ENCODE measurements at places on chromosomes 7 and 10.

DNA sequence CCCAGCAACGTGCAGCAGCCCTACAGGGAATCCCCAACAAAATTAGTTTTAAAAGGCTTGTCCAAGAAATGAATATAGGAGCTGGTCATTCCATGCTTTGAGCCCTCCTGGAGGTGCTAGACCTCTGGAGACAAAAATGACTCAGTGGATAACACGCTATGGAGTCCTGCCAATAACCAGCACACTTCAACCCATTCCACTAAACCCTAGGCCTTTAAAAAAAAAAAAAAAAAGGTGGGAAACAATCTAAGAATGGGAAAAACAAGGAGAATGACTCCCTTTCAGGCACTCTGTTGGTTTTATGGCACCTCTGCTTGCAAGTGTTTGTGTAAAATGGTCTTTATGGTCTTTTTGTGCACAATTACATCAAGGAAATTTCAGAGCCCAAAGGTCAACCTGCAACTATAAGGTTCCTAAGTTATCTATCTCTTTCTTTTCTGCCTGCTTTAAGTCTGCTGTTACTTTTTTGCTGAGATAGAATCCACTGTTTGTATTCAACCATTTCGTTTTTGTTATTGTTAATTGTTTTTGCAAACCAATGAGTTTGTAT lies 21.3 kb downstream of the AVL9 start:
- no peak for DNase-seq

DNA sequence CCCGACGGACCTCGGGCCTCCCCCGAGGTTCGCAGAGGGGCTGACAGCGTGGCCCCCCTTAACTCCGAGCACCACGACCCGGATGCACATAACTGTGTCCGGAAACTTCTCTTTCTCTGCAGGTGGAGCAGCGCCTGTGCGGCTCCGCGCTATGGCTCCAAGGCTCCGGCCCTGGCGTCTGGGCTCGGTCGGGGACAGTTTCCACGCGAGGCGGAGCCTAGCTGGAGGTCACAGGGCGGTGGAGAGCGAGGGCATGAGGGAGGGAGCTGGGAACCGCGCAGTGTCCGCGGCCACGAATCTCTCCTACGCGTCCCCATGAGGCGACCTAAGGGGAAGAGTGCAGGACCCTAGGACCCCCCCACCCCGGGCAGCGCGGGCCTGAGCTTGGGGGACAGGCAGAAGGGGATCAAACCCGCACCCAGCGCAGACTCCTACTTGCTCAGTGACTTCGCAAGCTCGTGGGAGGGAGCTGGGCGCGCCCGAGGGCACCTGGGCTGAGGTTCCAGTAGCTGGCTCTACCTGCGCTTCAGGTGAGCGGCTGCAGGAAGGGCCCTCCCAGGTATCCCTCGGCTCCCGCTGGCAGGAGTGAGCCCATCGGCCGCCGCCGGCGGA lies 8.6 kb upstream of the MNX1 start:
- DNase-seq = no peak

DNA sequence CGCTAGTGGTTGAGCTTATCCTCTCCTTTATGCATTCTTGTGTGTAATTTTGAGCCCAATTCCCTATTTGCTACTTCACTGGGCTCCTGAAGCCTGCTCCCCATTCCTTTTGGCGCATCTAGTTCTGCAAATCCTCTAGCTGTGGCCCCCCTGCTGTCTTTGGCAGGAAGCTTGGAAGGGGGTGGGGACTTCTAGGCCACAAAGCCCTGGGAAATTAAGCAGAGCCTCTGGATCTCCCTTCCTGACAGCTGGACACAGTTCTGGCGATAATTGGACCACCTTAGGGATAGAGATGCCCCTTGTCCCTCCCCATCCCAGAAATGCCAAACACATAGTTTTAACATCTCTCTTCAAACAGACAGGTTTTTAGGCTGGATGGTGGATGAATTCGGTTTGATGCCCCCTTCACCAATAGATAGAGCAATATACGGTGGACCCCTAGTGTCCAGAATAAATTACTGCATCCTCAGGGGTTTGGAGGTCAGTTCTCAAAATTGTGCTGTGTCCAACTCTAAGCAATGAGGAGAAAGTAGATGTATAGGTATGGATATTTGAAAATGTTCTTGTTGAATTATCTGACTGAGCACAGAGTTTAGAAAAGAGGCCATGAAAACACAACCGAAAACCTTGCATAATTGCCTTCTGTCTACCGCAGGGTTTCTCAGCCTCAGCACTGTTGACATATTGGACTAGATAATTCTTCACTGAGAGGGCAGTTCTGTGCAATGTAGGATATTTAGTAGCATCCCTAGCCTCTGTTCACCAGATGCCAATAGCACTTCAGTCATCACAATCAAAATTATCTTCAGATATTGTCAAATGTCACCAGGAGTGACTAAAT lies 75.5 kb downstream of the PAPSS2 start:
- no peak for DNase-seq

- no peak for DNase-seq
Measured at GRCh38 chr10:117581961-117582360, 39.4 kb downstream of the EMX2 start.

GRCh38 chr10:12337453-12338372 lies 11.6 kb upstream of the CAMK1D start:
- no peak for DNase-seq

GRCh38 chr7:130896051-130896881 lies 162.3 kb upstream of the KLF14 start:
- no peak for DNase-seq

GRCh38 chr7:2924866-2925840 lies 81.0 kb upstream of the GNA12 start:
- no peak for DNase-seq

- DNase-seq = no peak
Measured at GRCh38 chr7:101910991-101911799, 93.8 kb downstream of the CUX1 start.

GRCh38 chr7:148571381-148571780 lies 19.2 kb upstream of the C7orf33 start:
- no peak for DNase-seq

DNA sequence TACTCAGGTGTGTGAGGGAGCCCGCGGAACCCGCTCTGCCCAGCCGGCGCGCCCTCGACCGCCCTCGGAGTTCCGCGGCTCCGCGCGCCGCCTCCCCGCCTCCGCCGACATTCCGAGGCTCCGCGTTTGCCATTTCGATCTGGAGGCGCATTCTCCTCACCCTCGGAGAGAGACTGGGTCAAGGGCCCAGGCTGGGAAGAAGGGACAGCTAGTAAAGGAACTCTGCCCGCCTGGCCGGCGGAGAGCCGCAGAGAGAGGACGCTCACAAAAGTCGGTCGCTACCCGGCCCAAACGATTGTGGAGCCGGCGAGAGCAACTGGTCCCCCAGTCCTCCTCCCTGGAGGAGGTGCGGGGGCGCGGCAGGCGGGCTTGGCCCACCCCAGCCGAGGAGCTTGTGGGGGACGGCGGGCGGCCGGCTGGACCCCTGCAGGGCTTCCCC lies 74.5 kb upstream of the LEP start:
- DNase-seq = no peak

GRCh38 chr10:110619514-110620397 lies 24.4 kb upstream of the RBM20 start:
- DNase-seq = no peak

DNA sequence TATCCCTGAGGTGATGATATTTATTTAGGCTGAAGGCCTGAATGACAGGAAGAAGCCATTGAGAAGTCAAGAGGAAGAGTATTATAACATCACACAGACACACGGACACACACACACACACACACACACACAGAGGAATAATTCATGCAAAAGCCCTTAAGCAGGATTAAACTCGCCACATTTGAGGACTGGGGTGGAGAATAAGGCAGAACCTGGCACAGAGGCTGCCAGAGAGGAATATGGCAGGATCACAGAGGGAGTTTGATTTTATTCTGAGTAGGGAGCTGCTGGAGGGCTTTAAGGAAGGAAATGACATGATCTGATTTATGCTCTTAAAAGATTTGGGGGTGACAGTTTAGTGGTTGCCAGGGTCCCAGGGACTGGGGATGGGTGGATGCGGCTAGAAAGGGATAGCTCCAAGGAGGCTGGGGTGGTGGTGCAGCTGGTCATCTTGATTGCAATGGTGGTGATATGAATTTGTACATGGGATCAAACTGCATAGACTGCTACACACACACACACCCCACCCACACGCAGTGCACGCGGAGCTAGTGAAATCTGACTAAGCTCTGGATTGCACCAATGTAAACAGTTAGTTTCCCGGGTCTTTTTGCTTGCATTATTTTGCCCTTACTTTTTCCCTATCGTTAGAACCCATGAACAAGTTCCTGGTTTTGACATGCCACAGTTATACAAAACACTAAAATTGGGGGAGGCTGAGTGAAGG lies 11.2 kb downstream of the SMURF1 start:
- DNase-seq = no peak

GRCh38 chr10:59175538-59176240 lies 754 bp upstream of the PHYHIPL start:
- no peak for DNase-seq

GRCh38 chr10:132714096-132714985 lies 71.6 kb downstream of the NKX6-2 start:
- DNase-seq = no peak

DNA sequence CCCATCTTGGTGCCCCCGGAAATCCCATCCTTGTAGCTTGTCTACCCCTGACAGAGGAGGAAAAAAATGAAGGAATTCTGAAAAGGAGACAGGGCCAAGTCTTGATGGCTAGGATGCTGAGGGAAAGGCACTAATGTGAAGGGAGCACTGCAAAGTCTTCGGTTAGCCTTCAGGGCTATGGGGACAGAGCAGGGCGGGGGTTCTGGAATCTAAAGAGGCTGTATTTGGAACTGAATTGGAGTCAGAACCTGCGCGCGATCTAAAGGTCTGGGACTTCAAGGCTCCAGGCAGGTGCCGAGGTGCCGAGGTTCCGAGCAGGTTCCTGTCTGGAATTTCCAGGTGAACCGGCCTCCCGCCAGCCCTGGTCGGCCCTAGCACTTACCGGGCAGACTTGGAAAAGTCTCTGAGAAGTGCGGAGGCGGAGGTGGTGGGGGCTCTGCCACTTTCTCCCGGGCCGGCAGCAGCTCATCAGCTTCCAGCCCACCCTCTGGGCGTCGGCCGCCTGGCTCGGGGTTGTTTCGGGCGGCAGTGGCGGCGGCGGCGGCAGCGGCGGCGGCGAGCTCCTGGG lies 781 bp downstream of the GBX1 start:
- no peak for DNase-seq

DNA sequence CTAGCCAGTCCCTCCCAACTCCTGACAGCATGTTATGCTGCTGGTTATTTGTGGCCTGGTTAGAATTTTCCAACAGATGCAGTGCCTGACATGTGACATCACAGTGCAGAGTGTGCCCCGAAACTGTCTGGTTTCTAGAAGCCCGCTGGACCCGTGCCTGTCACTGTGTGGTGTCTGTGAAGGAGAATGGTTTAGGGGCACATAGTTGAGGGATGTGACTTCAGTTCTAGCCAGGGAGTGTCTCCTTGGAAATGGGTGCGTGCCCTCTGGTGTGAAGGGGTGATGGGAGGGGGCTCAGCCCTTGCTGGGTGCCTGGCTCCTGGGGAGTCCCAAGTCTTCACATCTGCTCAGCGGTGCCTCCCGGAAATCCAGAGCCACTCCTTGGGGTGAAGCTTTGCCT lies 303.6 kb downstream of the GLRX3 start:
- DNase-seq = no peak

DNA sequence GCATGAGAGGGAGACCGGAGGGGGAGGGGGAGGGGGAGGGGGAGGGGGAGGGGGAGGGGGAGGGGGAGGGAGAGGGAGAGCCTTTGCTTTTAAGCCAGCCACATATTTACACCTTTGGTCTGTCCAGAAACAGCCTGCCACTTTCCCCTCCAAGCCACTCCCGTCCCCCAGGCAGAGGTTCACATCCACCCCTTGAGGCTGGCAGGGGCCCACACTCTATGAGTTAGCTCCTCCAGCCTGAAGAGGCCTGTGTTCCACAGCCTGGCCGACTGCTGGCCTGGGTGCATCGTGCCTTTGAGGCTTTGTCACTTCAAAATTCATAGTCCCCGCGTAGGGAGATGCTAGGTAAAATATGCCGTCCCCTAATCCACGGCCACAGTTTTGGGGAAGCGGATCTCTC lies 16.5 kb downstream of the ADAMTS14 start:
- no peak for DNase-seq

DNA sequence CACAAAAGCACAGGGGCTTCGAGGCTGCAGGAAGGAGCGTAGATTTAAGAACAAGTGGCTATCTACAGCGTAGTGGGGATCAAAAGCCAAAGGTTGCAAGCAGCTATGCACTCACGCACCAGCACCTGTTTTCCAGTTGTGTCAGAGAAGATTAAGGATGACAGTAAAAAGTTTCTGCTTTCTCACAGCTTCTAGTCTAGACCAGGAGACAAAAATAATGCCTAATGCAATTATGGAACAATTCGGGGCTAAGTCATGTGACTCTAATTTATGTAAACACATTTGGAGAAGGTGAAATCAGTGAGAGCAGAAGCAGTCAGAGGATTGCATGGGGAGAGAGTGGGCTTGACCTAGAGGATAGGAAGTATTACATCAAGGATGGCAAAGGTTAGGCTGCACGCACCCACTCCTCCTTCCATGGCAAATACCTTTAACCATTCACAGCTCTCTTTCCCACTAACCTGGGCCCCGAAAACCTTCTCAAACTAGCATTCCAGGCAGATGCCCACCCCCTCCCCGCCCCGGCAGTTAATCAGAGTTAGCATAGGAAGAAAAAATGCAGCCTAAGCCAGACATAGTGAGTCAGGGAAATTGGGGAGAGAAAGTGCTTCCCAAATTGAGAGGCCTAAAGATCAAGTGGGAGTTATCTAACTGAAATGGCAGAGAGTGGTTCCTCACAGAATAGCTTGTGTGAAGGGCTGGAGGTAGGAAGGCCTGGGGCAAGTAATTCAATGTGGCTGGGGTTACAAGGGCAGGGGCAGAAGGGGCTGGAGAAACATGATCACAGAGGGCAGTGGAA lies 48.2 kb upstream of the GPAM start:
- DNase-seq = no peak

GRCh38 chr7:14839307-14839706 lies 63.2 kb downstream of the DGKB start:
- DNase-seq = no peak

- no peak for DNase-seq
Measured at GRCh38 chr7:131104596-131105293, 222.9 kb upstream of the MKLN1 start.

DNA sequence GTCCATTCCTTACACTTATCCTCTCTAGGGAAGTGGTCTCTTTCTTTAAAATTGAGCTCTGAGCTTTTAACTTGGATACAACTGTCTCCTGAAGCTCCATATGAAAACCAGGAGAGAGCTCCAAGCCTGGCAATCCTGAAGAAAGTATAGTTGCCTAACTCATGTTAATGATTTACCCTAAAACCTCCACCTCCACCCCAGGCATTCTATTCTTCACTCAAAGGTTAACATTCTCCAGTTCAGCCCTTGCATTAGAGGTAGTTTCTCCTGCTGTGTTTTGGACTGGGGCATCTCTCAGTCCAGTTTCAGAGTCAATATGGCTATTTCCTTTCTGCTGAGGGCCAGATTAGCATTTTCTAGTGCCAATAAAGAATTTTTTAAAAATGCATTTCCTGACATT lies 195.5 kb downstream of the SLC25A13 start:
- no peak for DNase-seq

DNA sequence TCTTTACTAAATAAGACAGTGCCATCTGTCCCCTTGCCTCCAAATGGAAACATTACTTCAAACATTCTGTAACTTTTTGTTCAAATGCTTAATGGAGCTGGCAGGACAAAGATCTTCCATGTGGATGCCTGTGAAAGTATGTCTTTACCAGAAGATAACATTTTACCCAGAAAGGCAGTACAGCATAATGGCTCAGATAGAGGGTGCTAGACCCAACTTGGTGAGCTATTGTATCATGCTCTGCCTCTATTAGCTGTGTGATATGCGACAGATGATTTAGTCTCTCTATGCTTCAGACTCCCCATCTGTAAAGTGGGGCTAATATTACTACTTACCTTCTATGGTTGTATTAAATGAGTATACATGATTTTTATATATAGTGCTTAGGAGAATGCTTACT lies 8.8 kb upstream of the SMKR1 start:
- DNase-seq = no peak
